Kidney epithelial cell (primary cell): ENCODE measurements at places on chromosomes 1 and 21. TPM values are rescaled to one million over a fixed set of nuclear protein-coding genes. Genes with fewer than 3 reads are reported as not detected.
A peak's percentile ranks its signal among the peaks of the same experiment; 100 is the strongest.

Gene IGSF5
- total RNA-seq = 0.17 and 0.48 TPM in 2 replicates

- no peak for DNase-seq
Measured at GRCh38 chr1:152220166-152221163, 3.5 kb downstream of the HRNR start.

DNA sequence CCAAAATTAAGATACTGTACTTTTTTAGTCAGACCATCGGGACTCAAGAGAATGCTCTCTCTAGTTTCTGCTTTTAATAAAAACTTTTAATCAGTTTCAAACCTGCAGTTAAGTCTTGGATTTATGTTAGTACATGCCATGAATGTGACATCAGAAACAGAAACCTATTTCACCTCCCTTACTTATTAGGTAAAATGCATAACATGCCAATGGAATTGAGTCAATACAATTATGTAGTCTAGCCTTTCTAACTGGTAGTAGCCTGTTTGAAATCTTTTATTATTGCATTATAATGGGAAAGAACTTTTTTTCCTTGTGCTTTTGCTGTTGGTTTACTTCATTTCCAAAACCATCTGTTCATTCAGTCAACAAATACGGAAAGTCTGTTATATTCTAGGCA lies 4.8 kb downstream of the PHACTR4 start:
- DNase-seq = no peak

Gene NLRP3
- total RNA-seq = 1.5 and 2.4 TPM in 2 replicates

DNA sequence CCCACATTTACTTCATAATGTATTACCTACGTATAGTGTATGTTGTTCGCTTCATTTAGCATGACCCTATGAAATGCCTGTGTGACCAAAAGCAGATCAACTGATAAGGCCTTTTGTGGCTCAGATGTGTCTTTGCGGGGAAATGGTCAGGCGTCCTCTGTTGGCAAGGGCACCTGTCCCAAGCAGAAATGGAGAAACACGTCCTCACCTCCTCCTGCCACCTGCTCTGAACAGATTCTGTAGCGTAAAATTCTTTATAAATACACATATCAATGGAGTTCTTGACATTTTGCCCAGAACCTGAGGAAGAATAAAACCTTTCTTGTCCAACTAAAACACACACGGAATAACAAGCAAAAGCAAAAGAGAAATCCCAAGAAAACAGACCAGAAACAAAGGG lies 417.9 kb downstream of the KIF26B start:
- no peak for DNase-seq

- no peak for DNase-seq
Measured at GRCh38 chr1:170657275-170657853, 6.6 kb upstream of the PRRX1 start.

- no peak for DNase-seq
Measured at GRCh38 chr21:36551731-36552433, 72.0 kb upstream of the CLDN14 start.

DNA sequence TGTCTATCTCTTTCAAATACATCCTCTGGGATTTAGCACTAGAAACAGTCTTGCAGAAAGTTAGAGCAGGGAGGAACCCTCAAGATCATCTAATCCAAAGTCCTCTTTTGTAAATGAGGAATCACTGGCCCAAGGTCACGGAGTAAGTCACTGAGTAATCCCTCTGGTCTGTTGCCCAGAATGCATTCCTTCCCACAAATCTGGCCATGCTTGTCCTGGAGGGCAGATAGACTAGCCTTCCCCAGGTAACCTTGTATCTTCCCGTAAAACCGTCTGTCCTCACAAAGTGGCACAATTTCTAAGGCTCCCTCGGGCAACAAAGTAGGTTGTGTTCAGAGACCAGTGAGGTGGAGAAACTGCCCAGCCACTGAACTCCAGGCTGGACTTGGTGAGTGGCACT lies 46.2 kb downstream of the DDR2 start:
- no peak for DNase-seq

DNA sequence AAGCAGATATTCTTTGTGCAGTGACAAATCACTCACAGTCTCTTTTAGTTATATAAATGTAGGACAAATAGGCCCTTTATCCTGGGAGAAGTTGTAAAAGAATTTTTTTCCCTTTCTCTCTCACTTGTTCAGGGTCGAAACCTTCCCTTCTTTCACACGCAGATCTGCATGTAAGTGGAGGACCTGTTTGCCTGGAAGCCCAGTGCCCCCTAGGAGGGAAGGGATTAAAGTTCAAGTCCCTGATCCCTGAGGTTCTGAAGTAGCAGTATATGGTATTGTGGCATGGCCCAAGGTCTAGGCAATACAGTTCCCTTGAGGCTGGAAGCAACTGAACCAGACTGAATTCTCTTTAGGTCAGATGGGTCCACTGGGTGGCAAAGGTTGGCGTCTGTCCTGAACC lies 48.6 kb upstream of the PTGFRN start:
- no peak for DNase-seq

DNA sequence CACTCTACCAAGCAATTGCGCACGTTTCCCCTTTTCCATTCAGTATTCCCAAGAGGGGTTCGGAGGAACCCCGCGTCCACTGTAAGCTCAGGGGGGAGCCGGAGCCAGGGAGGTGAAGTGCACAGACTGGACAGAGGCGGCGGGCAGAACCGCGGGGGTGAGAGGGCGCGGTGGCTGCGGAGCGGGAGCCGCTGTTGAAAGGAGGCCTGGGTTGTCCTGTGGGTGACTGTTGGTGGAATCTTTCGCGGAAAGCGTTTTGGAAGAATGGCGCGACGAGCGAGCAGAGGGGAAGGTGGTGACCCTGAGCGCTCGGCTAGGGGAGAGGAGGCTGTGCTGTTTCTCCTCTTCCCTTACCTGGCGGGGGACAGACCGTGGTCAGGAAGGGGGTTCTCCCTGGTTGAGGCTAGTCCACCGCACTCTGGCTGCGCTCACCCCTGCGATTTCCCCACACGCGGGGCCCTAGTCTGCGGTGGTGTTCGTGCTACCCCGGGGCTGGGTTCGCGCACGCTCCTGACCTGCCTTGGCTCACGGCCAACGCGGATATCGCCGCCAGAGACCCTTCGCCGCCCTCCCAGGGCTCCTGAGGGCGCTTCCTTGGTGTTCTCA lies 92.8 kb downstream of the PRKAB2 start:
- DNase-seq = no peak

Gene GPR137B
- 26.8 and 27.7 TPM in 2 replicates for total RNA-seq

Gene VHLL
- not detected in 2 replicates for total RNA-seq

DNA sequence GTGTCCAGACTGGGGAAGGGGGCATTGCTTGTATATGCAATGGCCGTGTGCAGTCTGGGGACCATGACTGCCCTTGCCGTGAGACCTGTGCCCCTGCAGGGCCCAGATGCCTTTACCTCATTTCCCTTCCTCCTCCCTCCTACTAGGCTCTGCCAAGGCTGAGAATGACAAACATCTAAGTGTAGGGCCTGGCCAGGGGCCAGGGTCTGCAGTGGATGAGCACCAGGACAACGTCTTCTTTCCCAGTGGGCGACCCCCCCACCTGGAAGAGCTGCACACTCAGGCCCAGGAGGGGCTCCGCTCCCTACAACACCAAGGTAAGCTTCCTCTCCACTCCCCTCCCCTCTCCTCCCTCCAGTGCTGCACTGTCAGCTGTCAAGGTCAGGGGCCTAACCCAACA lies 49.5 kb downstream of the YARS1 start:
- DNase-seq = no peak

DNA sequence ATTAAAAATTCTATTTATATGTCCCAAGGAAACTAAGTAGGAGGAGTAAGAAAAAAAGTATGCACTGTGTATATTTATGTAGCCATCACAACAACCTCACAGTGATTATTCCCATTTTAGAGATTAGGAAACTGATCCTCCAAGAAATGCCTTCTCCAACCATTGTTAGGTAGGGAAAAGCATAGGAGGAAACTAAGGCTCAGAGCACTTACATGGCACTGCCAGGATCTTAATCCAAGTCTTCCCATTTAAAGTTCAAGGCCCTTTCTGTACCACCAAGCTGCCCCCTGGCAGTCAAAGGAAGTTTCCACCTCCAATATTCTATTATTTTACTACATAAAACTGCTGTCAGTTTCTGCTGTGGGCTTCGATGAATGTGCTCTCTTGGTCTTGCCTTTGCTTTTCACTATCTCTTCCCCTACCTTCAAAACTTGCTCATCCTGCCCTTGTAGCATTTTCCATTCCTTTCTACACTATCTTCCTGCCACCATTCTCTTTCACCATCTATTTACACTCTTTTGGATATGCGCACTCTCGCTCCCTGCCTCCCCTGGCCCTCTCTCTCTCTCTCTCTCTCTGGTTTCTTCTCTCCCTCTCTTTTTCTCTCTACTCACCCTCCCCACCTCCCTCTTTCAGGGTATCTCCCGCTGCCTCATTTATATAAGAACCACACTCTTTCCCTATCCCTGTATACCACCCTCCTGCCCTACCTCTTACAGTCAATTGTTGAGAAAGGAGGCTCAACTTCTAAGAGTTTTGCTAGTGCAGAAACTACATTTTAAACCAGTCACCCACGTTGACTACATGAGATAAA lies 34.0 kb downstream of the PUM1 start:
- DNase-seq = no peak

- peak; percentile 7 for DNase-seq
Measured at GRCh38 chr1:30412241-30413110, 310.9 kb downstream of the MATN1 start.

DNA sequence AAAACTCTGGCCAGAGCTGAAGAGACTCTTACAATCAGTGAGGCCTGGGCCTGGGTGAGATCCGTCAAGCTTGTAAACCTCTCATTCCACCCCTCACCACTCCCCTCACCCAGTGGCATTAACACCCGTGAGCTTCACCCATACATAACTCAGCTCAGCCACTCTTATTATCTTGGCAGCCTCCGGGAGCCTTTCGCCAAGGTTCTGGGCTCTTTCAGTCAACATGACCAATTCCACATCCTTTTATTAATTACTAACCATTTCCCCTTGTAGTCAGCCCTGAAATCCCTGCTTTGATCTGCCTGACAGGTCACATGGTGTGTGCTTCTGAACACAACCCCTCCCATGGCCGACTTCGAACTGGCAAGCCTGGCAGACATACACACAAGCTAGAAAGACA lies 134.8 kb downstream of the SETD4 start:
- peak; percentile 73 for DNase-seq

DNA sequence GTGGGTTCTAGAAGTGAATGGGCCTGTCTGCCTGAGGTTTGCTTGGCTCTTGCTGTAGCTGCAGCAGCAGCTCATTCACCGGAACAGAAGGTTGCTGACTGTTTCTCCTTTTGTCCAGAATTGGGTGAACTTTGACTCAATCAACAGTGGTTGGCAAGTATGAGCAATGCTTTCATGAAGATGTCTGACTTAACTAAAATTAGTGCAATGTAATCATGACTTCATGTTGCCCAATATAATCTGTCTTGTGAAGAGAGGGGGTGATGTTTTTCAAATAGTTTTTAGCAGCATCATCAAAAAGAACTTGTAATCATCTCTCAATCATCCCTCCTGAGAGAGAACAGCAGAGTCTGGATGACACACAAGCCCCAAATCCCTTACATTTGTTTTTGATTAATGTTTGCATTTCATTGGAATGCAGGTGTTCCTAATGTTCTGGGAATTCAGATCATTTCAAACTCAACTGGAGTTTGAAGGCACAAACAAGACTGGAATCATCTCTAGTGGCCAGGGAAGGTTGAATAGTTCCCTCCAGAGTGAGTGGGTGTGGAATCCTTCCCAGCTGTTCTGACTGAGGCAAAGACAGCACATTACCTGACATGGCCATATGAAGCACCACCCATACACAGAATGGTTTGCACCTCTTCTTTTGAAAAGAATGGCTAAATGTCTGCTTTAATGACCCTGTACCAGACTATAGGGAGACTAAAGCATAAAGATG lies 82.9 kb downstream of the HLX start:
- DNase-seq = peak; percentile 84

DNA sequence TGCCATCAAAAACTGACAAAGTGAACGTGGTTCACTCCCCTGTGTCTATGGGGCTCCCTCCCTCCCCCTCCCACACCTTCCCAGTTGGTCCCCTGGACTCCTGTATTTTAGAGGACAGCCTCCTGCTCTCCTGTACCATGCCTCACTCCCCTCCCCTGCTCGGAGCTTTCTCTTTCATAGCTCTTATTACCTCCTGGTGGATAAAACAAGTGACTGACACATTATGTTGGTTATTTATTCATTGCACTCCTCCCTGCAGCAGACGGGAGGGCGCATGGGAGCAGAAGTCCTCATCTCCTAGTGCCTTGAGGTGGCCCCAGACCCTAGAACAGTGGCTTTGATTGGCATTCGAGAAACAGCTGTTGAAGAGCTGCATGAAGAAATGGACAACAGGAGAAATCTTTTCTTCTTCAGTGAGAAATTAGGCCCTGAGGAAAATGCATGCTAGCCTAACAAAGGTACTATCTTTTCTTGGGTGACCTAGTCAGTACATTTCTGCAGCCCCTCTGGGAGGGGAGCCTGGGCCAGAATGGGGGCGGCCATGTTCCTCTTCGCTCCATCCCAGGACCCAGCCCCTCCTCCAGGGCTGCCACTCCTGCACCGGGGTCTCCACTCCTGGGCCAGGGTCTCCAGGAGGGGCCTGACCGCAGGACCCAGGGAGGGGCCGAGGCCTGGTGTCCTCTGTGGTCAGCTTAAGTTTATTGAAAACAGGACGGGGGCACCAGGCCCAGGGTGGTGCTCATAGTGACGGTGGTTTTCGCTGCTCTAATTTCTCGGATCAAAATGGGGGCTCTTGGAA lies 1.2 kb upstream of the TFF1 start:
- no peak for DNase-seq

- no peak for DNase-seq
Measured at GRCh38 chr21:26096494-26097371, 73.8 kb downstream of the APP start.

DNA sequence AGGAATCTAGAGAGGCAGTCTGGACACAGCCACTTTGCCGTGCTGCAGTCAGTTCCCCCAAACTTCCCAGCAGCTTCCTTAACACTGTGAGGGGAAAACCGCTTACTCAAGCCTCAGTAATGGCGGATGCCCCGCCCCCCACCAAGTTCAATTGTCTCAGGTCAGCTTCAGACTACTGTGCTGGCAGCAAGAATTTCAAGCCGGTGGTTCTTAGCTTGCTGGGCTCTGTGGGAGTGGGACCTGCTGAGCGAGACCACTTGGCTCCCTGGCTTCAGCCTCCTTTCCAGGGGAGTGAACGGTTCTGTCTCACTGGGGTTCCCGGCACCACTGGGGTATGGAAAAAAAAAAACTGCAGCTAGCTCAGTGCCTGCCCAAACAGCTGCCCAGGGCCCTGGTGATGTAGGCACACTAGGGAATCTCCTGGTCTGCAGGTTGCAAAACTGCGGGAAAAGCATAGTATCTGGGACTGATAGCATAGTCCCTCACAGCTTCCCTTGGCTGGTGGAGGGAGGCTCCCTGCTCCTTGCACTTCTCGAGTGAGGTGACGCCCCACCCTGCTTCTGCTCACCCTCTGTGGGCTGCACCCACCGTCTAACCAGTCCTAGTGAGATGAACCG lies 23.7 kb upstream of the HFM1 start:
- DNase-seq = no peak

- no peak for DNase-seq
Measured at GRCh38 chr1:63501256-63501655, 21.8 kb downstream of the ITGB3BP start.

- DNase-seq = no peak
Measured at GRCh38 chr1:216562383-216562782, 139.1 kb upstream of the USH2A start.
